Stimulated activated CD4-positive, alpha-beta T cell treated with anti-CD3 and anti-CD28 coated beads, Interleukin-1b, Interleukin-23, amount 100 ng/mL, for 4 hours (primary cell): ENCODE measurements at places on chromosomes 5 and 9.

GRCh38 chr9:135485832-135486231 lies 6.2 kb downstream of the PPP1R26 start:
- DNase-seq, result no peak

- DNase-seq, result no peak
Observed at GRCh38 chr5:7907612-7908011, 38.7 kb downstream of the MTRR start.

GRCh38 chr9:86511614-86512360 lies 157.6 kb upstream of the TUT7 start:
- no peak for DNase-seq

GRCh38 chr5:8213701-8214240 lies 344.8 kb downstream of the MTRR start:
- no peak for DNase-seq

DNA sequence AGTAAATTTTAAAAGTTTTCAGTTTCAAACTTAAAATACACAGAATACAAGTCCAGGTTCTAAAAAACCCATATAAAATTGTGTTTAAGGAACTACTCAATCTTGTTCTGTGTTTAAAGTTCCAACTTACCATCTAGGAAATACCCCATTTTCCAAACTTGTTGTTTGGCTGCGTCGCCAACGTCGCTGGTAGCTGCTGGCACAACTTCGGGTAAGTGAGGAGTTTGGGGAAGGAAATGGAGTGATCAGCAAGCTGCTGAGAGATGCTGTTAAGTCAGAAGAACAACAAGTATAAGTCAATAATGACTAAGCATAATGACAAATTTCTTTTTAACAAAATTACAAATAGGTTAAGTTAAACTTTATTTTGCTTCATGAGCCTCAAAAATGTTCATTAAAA lies 71.3 kb upstream of the RAPGEF6 start:
- DNase-seq, result no peak

DNA sequence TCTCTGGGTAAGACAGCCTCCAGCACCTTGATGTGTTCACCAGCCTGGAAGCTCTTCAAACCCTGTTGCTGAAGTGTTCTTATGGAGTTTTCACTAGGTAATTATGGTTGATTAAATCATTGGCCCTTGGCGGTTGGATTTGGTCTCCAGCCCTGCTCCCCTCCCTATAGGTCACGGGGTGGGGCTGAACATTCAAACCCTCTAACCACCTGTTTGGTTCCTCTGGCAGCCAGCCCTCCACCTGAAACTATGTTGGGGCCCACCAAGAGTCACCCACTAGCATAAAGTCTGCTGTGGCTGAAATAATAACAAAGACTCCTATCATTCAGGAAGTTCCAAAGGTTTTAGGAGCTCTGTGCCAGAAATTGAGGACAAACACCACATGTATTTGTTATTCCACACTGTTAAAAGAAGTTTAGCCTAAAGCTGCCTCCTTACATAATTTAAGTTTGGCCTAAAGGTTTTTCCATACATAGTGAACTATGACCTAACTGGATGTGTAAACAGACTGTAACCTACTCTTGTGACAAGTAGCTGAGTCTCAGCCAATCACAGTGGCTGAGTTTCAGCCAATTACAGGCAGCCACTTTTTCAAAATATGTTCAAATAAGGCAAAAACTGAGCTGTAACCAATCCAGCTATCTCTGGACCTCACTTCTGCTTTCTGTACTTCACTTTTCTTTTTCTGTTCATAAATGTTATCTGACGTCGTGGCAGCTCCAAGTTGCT lies 34.8 kb downstream of the TMEM252 start:
- DNase-seq, result no peak

DNA sequence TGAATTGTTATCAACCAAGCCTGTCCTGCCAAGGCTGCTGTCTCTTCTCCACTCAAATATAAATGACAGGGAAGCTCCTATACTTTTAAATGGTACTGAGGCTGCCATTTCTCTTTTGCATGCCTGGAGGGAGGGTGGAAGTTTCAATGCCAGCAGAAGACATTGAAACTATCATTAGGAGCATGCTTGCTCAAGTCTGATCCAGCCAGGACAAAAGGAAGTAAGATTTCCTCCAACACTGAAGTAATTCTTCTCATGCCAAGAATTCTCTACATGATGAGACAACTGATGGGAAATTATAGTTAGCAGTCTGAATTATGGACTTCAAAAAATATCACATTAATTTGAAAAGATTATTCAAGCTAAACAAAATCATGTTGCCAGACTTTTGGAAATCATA lies 5.4 kb downstream of the SPINK6 start:
- DNase-seq, result no peak

DNA sequence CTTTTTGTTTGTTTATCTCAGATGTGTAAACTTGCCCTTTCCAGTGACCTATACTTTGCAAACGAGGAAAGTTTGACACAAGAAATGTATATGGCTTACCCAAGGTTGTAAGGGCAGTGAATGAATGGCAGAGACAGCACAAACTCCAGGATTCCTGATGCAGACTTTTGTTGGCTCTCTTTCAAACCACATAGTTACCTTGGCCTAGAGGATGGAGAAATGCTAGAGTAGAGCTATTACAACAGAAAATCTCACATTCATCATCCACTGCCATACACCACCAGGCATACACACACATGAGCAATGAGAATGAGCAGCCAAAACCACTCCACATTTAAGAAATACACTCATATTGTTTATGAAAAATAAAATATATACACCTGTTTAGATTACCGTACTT lies 387.0 kb downstream of the TLR4 start:
- no peak for DNase-seq

DNA sequence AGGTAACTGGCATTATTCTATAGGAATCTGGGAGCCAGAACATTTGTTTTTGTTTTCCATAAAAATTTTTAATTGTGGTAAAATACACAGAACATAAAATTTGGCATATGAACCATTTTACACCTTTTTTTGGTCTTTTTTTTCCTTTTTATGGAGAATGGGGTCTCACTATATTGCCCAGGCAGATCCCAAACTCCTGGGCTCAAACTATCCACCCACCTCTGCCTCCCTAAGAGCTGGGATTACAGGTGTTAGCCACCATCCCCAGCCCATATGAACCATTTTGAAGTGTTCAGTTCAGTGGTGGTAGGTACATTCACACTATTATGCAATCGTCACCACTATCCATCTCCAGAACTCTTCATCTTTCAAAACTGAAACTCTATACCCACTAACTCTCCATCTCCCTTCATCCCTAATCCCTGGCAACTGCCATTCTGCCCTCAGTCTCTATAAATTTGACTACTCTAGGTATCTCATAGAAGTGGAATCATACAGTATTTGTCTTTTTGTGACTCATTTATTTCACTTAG lies 13.4 kb downstream of the ZMAT2 start:
- DNase-seq, result no peak

DNA sequence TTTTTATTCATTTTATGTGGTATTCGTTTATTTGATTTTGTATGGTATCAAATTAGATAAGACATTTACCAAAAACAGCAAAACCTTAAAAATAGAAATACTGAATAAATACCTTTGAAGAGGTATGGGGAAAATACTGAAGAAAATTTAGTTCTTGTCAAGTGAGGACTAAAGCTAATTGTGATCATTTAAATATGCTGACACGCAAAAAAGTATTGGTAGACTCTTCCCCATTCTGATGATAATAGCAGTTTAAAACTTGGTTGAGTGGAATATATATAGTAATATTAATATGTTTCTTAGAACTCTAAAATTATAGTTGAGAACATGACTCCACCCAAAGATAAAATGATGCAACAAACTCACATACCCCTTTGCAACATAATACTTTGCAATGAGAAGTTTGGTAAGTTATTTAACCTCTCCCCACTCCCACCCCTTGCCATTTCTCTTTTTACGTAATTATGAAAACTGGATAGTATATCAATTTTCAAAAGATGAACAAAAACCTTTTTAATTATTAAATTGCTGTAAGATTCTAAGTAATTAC lies 30.1 kb upstream of the SNX24 start:
- DNase-seq, result no peak

- DNase-seq, result no peak
Observed at GRCh38 chr5:115888027-115888426, 46.3 kb downstream of the AP3S1 start.

GRCh38 chr5:180718810-180719453 lies 20.9 kb downstream of the OR2Y1 start:
- peak; percentile 20 for DNase-seq

GRCh38 chr5:142669477-142669876 lies 16.4 kb downstream of the FGF1 start:
- DNase-seq, result no peak

- DNase-seq, result no peak
Observed at GRCh38 chr5:176847726-176848290, 37.4 kb downstream of the UNC5A start.

GRCh38 chr5:16033187-16033925 lies 146.2 kb downstream of the MARCHF11 start:
- DNase-seq, result no peak

- no peak for DNase-seq
Observed at GRCh38 chr9:27534131-27534530, 4.5 kb upstream of the MOB3B start.

DNA sequence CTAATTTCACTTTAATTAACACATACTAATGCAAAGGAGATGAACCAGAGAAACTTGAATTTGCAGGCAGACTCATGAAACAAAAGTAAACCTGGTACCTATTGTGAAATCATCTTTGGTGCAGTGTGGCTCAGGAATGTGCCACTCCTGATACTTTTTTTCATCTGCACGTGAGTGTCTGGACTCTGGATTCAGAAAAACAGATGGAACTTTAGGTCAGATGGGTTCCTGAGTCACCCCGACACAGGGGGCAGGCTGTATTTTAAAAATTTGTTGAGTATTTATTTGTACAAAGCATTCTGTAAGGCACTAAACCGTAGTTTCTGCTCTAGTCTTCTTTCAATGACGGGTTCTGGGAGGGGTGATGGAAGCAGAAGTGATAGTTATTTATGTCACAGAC lies 52.2 kb upstream of the TUT7 start:
- no peak for DNase-seq

GRCh38 chr9:92187390-92187789 lies 72.2 kb upstream of the SPTLC1 start:
- DNase-seq, result no peak

DNA sequence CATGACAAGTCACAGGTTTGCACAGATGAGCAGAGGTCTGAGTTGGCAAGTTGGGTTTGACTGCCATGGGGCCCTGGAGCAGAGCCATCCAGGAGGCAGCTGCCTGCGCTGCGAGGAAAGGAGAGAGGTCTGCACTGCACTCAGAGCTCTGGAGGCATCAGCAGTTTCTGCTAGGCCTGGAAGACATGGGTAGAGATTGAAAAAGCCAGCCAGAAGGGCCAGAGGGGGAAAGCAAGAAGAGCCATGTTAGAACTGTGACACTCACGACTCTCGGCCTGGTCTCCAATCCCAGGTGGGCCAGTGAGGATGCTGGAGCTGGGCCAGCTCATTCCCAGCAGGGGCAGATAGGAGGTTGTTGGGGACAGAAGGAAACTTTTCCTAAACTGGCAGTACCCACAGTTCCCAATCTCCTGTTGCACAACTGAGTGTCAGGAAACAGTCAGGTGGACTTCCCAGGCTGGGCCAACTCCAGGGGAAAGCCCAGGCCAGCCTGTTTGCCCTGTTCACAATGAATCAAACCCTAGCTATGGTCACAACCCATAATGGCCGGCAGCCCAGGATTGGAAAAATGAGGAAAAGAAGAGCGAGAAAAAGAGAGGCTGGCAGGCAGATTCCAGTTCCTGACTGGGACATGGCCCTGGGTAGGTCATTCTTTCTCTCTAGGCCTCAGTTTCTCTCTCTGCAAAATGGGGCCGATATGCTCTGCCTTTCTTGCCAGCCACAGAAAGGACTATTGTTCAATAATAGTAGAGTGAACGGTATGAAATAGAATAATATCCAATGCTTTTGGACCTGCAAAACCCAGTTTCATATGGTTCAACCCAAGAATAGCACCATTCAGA lies 7.8 kb upstream of the ORM1 start:
- DNase-seq, result no peak

- no peak for DNase-seq
Observed at GRCh38 chr5:159135896-159136531, 36.3 kb upstream of the EBF1 start.

DNA sequence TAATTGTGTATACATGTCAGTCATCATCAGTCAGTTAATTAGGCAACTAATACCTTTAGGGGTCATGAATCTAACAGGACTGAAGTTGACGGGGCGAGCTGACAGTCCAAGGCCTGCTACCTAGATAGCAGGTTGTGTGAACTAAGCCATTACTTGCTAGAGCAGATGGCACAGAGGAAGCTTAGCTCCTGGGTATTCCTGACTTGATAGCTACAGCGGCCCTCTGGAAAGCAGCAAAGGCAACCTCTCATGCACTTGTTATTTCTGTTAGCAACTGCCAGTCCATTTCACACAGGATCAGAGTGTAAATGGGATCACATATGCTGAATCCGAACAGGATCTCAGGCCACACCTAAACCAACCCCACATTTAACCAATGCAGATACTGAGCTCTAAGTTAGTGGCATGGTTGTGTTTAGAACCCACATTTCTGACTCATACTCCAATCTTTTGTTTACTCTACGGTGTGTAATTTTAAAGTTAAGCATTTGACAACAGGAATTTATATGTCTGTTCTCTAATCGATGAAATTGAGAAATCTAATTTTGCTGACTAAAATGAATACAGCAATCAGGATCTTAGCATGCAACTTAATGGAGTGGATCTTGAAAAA lies 521.3 kb upstream of the ZNF608 start:
- no peak for DNase-seq

DNA sequence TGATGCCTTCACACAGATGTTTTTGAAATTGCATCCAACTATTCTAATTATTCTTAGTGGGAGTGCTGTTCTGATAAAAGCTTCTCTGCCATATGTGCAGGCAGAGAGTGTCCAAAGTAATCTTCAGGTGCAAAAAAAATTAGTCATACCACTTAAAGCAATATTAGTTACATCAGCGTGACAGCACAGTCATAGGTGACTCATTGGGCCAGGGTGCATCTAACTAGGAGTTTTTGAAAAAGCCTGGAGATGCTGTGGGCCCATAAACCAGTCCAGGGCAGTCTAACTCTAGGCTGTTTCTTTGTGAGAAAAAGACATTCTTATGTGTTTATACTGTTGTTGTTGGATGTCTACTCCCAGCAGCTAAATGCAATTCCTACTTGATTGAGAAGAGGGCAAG lies 33.0 kb upstream of the C6 start:
- no peak for DNase-seq

- DNase-seq, result no peak
Observed at GRCh38 chr9:76004526-76004925, 114.1 kb downstream of the PCSK5 start.

- DNase-seq, result no peak
Observed at GRCh38 chr5:79613549-79613948, 1.3 kb downstream of the TENT2 start.
